NCI-H524 treated with DMSO at 0.1 percent for 48 hours (cell line): ENCODE measurements at places on chromosomes 7 and 10.

DNA sequence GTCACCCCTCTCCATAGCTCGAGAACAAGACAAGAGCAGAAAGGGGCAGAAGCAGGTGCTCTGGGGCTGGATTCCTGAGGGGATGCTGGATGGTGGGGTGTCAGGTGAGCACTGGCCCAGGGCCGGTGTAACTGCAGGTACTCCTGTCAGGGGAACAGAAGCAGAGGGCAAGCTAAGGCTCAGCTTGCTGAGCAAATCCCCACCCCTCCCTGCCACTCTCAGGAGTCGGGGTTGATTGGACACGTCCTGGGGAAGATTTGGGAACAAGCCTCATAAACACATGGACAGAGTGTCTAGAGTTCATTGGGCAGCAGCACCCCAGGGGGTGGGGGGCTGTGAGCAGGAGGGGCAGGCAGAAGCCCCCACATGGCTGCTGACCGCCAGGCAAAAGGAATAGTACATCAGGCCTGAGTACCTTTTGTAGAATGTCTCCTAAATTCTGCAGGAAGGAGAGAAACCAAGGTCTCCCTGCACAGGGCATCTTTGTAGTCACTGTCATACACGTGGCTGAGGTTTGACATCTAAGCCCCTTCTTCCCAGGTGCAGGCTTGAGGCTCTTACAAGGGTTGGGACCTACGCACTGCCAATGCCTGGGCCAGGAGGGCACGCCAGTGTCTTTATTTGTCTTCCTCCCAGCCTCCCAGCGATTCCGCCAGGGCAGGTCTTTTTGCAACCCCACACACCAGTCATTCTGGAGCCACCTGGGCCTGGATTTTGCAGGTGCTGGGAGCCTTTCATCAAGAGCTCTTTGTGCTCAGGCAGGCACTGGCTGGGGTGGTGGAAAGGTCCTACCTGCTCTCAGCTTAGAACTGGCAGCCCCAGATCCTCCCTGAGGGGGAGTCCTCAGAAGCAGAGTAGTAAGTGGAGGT is 2.8 kb downstream of the CALML3 start:
- DNase-seq = no peak

DNA sequence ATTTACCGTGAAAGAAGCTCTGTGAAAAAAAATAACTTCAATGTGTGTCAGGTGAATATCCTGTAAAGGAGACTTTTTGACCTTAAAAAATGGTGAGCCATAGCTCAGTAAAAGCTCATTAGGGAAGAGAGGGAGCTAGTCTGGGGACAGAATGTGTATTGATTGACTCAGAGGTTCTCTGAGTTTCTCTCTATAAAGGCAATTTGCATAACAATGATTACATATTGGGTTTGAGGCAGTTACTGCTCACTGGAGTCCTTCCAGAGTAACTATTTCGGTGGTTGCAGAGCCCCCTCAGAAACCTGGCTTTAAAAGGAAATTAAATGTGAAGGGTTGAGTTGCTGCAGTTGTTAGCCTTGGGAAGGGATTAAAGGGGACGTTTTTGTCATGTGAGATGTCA is 181.6 kb downstream of the GALNT17 start:
- no peak for DNase-seq

- no peak for DNase-seq
Measured at GRCh38 chr10:3336673-3337293, 164.2 kb upstream of the PITRM1 start.

- DNase-seq = no peak
Measured at GRCh38 chr10:98487649-98488048, 40.9 kb upstream of the HPS1 start.

DNA sequence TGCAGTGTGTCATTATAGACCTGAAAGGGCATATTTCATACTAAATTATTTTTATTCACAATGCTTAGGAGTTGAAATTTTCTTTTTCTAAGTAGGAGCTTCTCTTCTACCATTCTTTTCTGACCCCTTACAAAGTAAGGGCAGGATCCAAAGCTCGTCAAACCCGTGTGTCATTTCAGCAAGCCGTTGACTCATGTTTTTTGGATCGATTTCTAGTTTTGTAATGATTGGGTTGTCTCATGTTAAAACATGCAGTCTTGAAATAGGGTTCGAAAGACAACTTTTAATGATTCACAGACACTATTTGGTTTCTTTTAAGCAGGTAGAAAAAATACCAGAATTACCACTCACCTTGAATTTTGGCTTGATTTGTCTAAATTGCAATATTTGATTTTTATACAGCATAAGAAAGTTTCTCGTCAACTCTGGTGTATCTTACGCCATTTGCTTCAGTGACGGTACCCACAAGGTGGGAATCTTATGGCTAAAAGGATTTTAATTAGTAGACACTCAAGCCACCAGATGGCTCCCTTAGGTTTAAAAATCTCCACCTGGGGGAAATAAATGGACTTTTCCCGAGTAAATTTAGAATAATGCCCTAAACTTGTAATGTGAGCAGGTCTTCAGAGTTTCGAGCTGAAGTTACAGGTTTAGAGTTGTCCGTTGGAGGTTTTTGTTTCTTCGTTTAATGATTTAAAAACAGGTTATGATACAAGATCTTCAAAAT is 283.4 kb downstream of the CCDC3 start:
- DNase-seq = no peak

DNA sequence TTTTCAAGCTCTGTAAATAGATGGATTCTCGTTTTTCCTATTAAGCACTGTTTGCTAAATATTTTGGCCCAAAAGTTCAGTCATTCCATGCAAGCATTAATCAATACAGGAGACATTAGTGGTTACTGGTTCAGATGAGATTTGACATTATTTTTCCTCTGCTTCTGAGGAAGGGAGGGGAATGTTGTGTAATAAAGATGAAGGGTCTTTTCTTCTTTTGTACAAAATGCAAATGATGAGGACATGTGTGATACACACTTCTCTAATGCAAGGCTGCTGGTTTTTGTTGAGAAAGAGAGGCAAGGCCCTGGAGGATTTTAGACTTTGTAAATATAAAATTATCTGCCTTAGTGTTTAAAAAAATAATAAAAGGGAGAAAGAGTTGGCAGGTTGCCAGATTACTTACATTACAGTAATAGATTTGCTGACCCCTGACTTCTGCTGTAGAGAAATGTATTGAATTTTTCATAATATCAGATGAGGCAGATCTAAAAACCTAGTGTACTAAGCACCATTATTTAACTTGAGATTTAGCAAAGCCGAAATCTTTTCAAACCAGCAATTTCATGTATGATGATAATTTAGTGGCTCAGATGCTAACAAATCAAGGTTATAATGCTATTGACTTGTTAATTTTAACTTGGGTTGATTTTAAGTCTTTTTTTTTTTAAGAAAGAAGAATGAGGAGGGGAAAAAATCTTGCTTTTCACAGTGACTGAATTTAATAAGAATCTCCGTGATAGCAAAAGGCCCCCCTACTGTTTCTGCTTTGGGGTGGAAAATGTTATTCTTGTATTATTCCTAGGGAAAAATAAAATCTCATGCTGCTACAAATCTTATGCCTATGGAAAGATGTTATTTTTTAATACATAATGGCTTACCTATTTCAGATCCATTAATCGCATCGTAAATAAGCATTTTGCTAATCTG is 180.1 kb downstream of the ARID5B start:
- no peak for DNase-seq

- no peak for DNase-seq
Measured at GRCh38 chr7:131861620-131862346, 305.4 kb upstream of the PODXL start.

GRCh38 chr7:120837599-120837998 is 20.3 kb downstream of the TSPAN12 start:
- no peak for DNase-seq

- DNase-seq = no peak
Measured at GRCh38 chr10:73296946-73297345, 44.5 kb upstream of the MRPS16 start.

GRCh38 chr10:110410329-110411046 is 87.2 kb upstream of the DUSP5 start:
- no peak for DNase-seq

DNA sequence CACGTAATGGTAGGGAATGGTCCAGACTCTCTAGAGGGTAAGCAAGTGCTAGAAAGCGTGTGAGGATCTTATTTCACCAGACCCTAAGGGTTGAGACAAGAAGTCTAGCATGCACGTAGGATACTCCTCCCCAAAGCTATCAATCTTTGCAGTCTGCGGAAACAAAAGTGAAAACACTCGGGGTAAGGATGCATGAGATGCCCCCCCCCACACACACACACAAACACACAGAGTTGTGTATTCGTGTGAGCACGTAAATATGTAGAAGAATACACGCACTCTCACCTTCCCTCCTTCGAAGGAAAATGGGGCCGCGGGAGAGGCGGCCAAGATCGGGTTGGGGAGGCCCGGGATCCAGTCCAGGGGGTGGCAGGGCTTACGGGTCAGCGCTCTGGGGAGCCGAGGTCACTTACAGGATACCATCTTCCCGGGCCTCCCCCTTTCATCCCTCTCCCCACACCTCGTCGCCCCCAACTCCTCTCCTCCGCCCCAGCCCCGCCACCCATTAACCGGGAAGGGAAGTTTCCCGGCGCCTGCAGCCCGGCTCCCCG is 455 bp downstream of the CUL2 start:
- no peak for DNase-seq

- peak; percentile 85 for DNase-seq
Measured at GRCh38 chr7:101386558-101387231, 24.0 kb downstream of the COL26A1 start.

- DNase-seq = no peak
Measured at GRCh38 chr7:50399635-50400034, 50.5 kb downstream of the FIGNL1 start.

DNA sequence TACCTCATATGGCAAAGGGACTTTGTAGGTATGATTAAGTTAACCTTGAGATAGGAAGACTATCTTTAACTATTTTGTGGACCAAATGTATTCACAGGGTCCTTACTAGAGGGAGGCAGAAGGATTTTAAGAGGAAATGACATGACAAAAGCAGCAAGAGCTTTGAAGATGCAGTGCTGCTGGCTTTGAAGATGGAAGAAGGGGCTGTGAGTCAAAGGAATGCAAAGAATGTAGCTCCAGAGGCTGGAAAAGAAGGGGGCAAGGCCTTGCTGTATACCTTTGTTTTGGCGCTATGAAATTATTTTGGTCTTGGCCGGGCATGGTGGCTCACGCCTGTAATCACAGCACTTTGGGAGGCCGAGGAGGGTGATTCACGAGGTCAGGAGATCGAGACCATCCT is 3.2 kb upstream of the NRBF2 start:
- no peak for DNase-seq

- no peak for DNase-seq
Measured at GRCh38 chr10:128894641-128895040, 572.4 kb upstream of the MGMT start.

DNA sequence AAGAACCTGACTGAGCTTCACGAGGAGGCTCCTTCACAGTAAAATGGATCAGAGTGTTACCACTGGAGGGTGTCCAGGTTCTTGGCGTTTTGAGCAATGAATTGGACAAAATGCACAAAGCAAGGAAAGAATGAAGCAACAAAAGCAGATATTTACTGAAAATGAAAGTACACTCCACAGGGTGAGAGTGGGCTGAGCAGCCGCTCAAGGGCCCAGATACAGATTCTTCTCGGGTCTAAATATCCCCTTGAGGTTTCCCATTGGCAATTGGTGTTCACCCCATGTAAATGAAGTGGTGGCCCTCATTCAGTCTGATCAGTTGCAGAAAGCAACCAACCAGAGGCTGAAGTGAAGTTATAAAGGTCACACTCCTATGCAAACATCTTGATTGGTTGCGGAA is 214.7 kb upstream of the SH2B2 start:
- DNase-seq = no peak

GRCh38 chr7:27179503-27180430 is 5.3 kb downstream of the HOXA11 start:
- no peak for DNase-seq

GRCh38 chr7:37709631-37710509 is 26.3 kb downstream of the GPR141 start:
- DNase-seq = no peak

DNA sequence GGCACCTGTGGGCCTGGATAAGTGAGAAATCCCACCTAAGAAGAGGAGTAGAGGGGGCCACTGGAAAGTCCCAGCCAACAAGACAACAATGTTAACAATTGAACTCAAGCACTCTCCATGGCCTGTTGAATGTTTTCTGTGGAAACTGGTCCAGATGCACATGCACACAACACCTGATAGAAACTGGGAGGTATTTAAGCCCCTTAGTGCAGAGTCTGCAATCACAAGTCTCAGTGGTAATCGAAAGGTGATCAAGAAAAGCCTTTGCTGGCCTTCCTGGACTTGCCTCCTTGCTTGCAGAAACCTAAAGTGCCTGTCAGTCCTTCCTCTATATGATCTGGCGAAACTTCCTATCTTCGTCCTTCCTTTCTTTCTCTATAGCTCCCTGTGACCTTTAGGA is 30.6 kb upstream of the HNRNPH3 start:
- no peak for DNase-seq

- DNase-seq = no peak
Measured at GRCh38 chr10:113056441-113057021, 106.5 kb downstream of the TCF7L2 start.

DNA sequence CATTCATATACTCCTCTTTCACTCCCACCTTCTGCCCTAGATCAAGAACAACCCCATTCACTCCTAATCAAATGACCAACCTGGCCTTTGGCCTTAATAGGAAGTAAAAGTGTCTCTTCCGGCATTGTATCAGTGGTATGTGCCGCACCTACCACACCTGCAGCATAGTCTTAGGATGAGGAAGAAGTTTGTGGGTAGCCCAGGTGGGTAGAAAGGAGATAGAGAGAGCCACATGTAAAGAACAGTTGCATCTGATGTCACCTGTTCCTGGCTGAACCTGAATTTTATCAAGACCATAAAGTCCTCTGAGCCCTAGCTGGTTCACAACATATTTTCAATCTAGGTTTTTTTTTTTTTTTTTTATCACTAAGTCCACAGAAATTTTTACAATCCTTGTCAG is 55.5 kb upstream of the PTPN12 start:
- DNase-seq = no peak

- no peak for DNase-seq
Measured at GRCh38 chr7:44213206-44213876, 12.6 kb downstream of the YKT6 start.

GRCh38 chr7:134289423-134289822 is 27.3 kb downstream of the SLC35B4 start:
- no peak for DNase-seq

GRCh38 chr10:48505394-48506112 is 99.3 kb downstream of the ARHGAP22 start:
- no peak for DNase-seq

DNA sequence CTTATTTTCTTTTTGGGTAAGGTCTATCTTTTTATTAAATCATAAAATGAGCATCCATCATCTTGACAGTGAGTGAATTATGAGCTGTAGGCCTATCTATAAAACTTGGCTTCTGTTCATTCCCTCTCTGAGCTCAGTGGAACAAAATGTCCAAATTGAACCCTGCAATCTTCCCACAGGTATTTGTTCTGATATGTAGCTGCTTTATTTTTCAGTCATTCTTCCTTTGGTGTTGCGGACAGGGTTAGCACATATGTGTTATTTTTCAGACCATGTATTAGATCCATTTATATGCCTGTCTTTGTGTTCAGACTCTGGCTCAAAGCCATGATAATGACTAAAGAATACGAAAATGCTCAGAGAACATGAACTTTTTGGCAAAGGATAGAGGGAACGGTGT is 201.6 kb upstream of the KIAA1217 start:
- DNase-seq = no peak

- no peak for DNase-seq
Measured at GRCh38 chr7:50920031-50920635, 137.4 kb upstream of the GRB10 start.

- DNase-seq = no peak
Measured at GRCh38 chr10:83433705-83434104, 705.6 kb upstream of the GHITM start.

- no peak for DNase-seq
Measured at GRCh38 chr10:99389729-99390480, 40.5 kb downstream of the GOT1 start.
